ENCODE measurements at places on chromosomes 13 and 19. TPM values are rescaled to one million over a fixed set of nuclear protein-coding genes. Genes with fewer than 3 reads are reported as not detected.

- H3K27ac ChIP-seq = no peak overlapping the region
- H3K27me3 ChIP-seq = no peaks in the 10 kb centered on the region
- H3K36me3 ChIP-seq = no peaks in the 10 kb centered on the region
- H3K4me3 ChIP-seq = no peak overlapping the region
Observed at GRCh38 chr19:18368504-18369222, 17.3 kb upstream of the GDF15 start.

- no peaks in the 10 kb centered on the region for H3K4me1 ChIP-seq
- H3K27me3 ChIP-seq = peaks cover 4% of the 10 kb centered on the region
- no peak overlapping the region for H3K27ac ChIP-seq
Observed at GRCh38 chr19:6510618-6511017, 8.5 kb upstream of the TUBB4A start.

GRCh38 chr19:29741776-29742175 lies 26.7 kb upstream of the C19orf12 start:
- H3K4me3 ChIP-seq = no peak overlapping the region
- DNase-seq = no peak
- peaks cover 28% of the 10 kb centered on the region for H3K27me3 ChIP-seq
- H3K27ac ChIP-seq = no peak overlapping the region
- no peaks in the 10 kb centered on the region for H3K4me1 ChIP-seq
- H3K36me3 ChIP-seq = no peaks in the 10 kb centered on the region

- H3K4me3 ChIP-seq = no peak overlapping the region
- DNase-seq = no peak
- peaks cover 6% of the 10 kb centered on the region for H3K27me3 ChIP-seq
- no peak overlapping the region for H3K27ac ChIP-seq
- H3K4me1 ChIP-seq = no peaks in the 10 kb centered on the region
- no peaks in the 10 kb centered on the region for H3K36me3 ChIP-seq
Observed at GRCh38 chr19:17784201-17785008, 10.5 kb upstream of the B3GNT3 start.

- H3K36me3 ChIP-seq = peaks cover 8% of the 10 kb centered on the region
- no peak for DNase-seq
- peak overlapping the region; percentile 61 for H3K27ac ChIP-seq
- H3K4me3 ChIP-seq = peak overlapping the region; percentile 29
- no peaks in the 10 kb centered on the region for H3K27me3 ChIP-seq
Observed at GRCh38 chr19:41327076-41327575, 17.2 kb downstream of the CCDC97 start.

GRCh38 chr13:45219938-45220375 lies 19.1 kb upstream of the KCTD4 start:
- no peak overlapping the region for H3K27ac ChIP-seq
- no peak overlapping the region for H3K4me3 ChIP-seq
- no peaks in the 10 kb centered on the region for H3K36me3 ChIP-seq
- H3K27me3 ChIP-seq = no peaks in the 10 kb centered on the region

Gene C19orf85
- total RNA-seq = not detected

- DNase-seq = no peak
- H3K27ac ChIP-seq = no peak overlapping the region
- no peaks in the 10 kb centered on the region for H3K4me1 ChIP-seq
- no peaks in the 10 kb centered on the region for H3K36me3 ChIP-seq
- no peaks in the 10 kb centered on the region for H3K27me3 ChIP-seq
- H3K4me3 ChIP-seq = no peak overlapping the region
Observed at GRCh38 chr13:62173958-62174357, 758.3 kb upstream of the PCDH20 start.

Gene KLF2
- total RNA-seq = 69.4 TPM

DNA sequence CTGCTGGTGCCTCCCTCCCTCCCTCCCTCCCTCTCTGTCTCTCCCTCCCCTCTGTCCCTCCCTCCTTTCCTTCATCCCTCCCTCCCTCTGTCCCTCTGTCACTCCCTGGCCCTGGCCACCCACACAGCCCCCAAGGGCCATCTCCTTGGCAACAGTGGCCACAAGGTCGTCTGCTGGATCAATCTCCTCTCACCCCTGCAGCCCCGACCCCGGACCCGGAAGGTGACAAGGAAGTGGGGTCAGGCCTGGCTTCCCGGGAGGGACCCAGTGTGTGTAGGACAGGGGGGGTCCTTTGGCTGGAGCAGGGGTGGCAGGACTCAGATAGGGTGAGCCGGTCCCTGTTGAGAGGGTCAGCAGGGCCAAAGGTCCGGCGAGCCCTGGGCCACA lies 21.9 kb upstream of the TCF3 start:
- no peak overlapping the region for H3K27ac ChIP-seq
- no peaks in the 10 kb centered on the region for H3K36me3 ChIP-seq
- H3K4me3 ChIP-seq = no peak overlapping the region
- H3K27me3 ChIP-seq = peaks cover 7% of the 10 kb centered on the region

GRCh38 chr19:29079356-29080032 lies 133.5 kb downstream of the UQCRFS1 start:
- DNase-seq = no peak
- no peaks in the 10 kb centered on the region for H3K36me3 ChIP-seq
- H3K4me3 ChIP-seq = no peak overlapping the region
- H3K27me3 ChIP-seq = no peaks in the 10 kb centered on the region
- H3K27ac ChIP-seq = no peak overlapping the region

GRCh38 chr13:44180876-44181536 lies 192.6 kb upstream of the SERP2 start:
- H3K4me1 ChIP-seq = peaks cover 7% of the 10 kb centered on the region
- H3K27me3 ChIP-seq = no peaks in the 10 kb centered on the region
- no peaks in the 10 kb centered on the region for H3K36me3 ChIP-seq
- H3K4me3 ChIP-seq = no peak overlapping the region

GRCh38 chr19:16040642-16041041 lies 35.7 kb upstream of the TPM4 start:
- no peak for DNase-seq
- H3K4me3 ChIP-seq = no peak overlapping the region
- peaks cover 4% of the 10 kb centered on the region for H3K27me3 ChIP-seq

Gene GDF15
- 1.6 TPM for total RNA-seq

GRCh38 chr19:41703602-41704293 lies 4.7 kb upstream of the CEACAM5 start:
- H3K27ac ChIP-seq = no peak overlapping the region
- no peaks in the 10 kb centered on the region for H3K4me1 ChIP-seq
- peaks cover 18% of the 10 kb centered on the region for H3K27me3 ChIP-seq
- DNase-seq = peak; percentile 91
- no peaks in the 10 kb centered on the region for H3K36me3 ChIP-seq
- no peak overlapping the region for H3K4me3 ChIP-seq

GRCh38 chr13:93505104-93505952 lies 278.7 kb downstream of the GPC6 start:
- no peak overlapping the region for H3K4me3 ChIP-seq
- no peak for DNase-seq
- no peak overlapping the region for H3K27ac ChIP-seq
- H3K36me3 ChIP-seq = no peaks in the 10 kb centered on the region
- no peaks in the 10 kb centered on the region for H3K27me3 ChIP-seq

DNA sequence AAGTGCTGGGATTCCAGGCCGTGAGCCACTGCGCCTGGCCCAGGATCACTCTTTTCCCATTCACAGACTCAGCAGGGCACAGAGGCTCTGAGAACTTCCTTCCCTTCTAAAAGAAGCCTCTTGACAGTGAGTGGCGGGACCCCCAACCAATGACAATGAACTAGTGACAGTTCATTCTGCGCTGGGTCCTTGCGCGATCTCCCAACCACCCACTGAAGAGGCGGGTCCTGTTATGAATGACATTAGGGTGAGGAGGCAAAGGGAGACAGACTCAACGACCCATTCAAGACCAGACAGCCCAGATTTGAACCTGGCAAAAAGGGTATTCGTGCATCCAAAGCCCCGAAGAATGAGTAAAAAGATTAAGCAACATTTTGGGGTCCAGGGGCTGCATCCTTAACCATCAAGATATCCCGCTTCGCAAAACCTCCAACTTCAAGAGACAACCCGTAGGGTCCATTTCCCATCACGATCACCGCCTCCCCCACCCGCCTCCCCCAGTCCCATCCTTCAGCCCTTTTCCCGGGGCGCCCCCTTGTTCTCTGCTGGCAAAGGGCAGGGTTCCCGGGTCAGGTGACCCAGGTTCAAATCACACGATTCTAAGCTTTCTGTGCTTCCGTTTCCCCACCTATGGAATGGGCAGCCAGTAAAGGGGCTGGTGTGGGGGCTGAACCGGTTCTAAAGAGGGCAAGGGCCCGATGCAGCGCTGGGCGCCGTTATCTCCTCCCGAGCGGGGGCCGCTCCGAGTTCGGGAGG lies 719 bp downstream of the SUGP2 start:
- H3K4me3 ChIP-seq = peak overlapping the region; percentile 97
- H3K27me3 ChIP-seq = no peaks in the 10 kb centered on the region
- H3K36me3 ChIP-seq = peaks cover 9% of the 10 kb centered on the region
- peak; percentile 94 for DNase-seq

DNA sequence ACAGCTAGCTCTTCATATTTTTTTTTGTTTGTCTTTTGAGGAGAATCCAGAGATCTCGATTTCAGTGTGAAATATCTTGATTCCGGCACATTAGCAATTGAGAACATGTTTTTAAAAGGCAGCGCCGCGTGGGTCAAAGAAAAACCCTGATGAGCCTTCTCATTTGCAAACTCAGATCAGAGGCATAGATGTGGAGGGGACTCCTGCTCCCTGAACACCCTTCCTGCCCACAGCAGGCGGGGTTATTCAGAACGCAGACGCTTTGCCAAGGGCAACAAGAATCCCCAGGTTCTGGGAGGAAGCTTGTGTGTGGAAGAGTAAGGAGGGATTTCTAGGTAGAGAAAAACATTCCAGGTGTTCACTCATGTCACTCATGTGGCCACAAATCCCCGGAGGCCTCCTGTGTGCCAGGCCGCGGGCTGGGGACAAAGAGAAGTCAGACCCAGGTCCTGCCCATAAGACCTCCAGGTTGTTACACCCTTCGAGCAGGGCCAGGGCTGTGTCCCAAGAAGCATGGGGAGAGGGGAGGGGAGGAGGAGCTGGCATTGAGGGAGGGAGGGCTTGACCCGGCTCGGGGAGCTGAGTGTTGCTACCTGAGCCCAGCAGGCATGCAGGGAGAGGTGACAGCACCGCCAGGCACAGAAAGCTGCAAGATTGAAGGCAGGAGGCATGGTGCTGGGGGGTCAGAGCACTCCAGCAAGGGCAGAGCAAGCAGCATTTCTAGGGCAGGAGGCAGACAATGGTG lies 15.9 kb upstream of the IGLON5 start:
- H3K4me3 ChIP-seq = no peak overlapping the region
- no peak overlapping the region for H3K27ac ChIP-seq
- peaks cover 10% of the 10 kb centered on the region for H3K27me3 ChIP-seq
- no peak for DNase-seq

DNA sequence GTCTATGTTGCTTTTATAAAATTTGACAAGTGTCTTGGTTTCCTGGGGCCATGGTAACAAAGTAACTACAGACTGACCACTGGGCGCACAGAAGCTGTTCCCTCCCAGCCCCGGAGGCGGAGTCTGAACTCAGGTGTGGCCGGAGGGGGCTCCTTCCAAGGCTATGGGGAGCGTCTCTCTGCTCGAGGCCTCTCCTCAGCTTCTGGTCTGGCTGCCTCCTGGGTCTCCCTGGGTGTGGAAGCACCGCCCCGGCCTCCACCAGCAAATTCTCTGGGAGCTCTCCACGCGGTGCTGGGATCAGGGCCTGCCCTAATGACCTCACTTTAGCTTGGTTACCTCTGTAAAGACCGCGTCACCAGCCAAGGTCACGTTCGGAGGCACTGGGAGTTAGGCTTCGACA lies 45.7 kb upstream of the F7 start:
- no peaks in the 10 kb centered on the region for H3K27me3 ChIP-seq
- DNase-seq = no peak
- H3K36me3 ChIP-seq = no peaks in the 10 kb centered on the region
- no peak overlapping the region for H3K4me3 ChIP-seq
- H3K27ac ChIP-seq = no peak overlapping the region

DNA sequence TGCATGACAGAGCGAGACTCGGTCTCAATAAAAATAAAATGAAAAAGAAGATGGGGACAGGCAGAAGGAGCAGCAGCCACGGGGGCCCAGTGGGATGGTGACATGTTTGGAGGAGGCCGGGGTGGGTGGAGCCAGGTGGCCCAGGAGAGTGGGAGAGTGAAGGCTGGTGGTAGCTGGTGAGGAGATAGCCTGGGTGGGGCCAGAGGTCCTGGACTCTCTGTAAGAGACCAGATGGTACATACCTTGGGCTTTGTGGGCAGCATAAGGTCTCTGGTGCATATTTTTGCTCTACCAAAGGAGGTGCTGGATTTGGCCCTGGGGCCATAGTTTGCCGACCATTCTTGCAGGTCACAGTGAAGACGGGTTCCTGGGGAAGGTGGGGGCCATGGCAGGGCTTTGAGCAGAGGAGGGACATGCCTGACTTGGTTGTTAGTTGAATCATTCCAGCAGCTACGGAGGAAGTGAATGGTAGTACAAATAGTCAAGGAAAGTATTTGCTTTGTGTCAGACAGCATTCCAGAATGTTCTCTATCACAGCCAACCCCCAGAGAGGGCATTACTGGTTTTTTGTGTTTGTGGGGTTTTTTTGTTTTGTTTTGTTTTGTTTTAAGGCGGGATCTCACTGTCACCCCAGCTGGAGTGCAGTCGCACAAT lies 69.1 kb downstream of the ARHGEF18 start:
- H3K4me3 ChIP-seq = no peak overlapping the region
- no peak overlapping the region for H3K27ac ChIP-seq
- no peaks in the 10 kb centered on the region for H3K27me3 ChIP-seq
